ENCODE measurements at places on chromosomes 6 and 20. TPM values are rescaled to one million over a fixed set of nuclear protein-coding genes. Genes with fewer than 3 reads are reported as not detected.

The MEI4 gene
- total RNA-seq, result not detected

The SOX18 gene
- 0.21 TPM for total RNA-seq

The NMBR gene
- not detected for total RNA-seq

- DNase-seq, result no peak
Observed at GRCh38 chr6:82833481-82833880, 232.2 kb downstream of the UBE3D start.

DNA sequence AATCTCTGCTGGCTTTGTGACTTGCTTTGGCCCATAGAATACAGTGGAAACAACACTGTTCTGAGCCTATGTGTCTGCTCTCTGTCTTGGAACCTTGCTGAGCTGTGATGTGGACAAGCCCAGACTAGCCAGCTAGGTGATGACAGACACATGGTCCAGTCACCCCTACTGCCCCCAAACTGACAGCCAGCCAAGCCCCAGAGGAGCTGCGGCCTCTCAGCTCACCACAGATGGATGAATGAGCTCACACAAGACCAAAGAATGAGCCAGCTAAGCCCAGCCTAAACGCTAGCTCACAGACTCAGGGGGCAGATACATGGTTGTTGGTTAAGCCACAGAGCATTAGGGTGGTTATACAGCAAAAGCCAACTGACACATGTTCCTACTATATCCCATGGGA lies 4.1 kb downstream of the AARS2 start:
- DNase-seq, result no peak

DNA sequence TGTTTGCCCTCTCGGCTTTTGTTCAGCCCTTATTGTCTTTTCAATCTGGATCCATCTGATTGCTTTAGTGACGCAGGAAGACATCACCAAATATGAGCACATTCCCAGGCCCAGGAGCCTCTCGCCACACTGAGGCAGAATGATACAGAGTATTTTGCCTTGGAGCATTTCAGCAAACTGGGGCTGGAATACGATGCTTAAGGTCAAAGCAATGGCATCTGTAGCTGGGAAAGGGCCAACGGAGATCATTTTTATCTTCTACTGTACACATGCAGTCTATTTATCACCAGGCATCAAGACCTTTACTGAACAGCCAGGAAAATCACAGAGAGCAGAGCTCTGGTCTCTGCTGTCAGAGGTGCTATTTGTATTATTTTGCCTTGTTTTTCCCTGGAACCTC lies 655.3 kb downstream of the RNF144B start:
- no peak for DNase-seq

- DNase-seq, result peak; percentile 78
Observed at GRCh38 chr20:59495894-59496510, 108.3 kb upstream of the PHACTR3 start.

DNA sequence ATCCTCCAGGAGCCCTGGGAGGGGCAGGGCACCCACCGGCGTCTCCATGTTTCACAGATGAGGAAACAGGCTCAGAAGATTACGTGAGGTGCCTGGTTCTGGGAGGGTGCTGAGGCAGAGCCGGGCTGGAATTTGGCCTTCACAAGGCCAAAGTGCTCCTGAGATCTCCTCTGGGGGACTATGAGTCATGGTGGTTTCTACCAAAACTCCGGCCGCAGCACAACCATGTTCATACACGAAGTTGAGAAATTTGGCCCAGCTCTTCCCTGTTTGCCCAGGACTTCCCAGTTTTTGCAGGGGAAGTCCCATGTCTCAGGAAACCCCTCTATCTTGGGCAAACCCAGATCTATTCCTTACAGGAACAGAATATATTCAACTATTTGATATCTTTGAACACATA lies 172.9 kb upstream of the CDYL start:
- DNase-seq, result no peak

DNA sequence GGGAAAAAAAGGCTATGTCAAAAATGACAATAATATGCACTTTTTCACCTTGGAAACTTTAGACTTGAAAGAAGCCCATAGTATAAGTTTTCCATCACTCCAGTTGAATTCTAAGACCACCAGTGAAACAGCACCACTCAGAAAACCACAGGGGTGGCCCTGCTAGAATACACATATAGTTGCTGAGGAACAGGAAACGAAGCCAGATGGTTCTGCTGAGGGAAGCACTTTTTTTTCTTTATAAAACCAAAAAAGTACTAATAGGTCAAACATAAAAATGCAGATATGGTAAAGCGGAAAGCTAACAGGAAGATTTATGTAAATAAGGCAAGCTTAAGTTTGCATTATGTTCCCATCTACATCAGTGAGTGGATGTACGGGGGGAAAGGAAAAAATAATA lies 303.9 kb downstream of the FOXC1 start:
- no peak for DNase-seq

DNA sequence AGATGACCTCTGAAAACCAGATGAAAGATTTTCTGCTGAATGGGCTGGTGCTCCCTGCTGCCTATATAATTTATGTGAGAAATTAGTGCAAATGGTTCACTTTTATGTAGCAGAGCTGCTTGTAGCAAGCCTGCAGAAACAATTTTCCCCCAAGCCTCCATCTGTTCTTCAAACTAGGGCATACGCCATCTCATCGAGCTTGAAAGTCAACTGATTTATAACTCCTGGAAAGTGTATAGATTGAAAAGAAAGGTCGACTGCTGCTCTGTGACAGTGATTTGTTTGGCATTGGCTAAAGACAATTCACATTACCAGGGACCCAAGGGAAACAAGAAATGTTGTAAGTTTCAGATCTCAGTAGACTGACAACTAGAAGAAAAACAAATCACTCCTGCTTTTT lies 93.3 kb downstream of the PACRG start:
- DNase-seq, result no peak

DNA sequence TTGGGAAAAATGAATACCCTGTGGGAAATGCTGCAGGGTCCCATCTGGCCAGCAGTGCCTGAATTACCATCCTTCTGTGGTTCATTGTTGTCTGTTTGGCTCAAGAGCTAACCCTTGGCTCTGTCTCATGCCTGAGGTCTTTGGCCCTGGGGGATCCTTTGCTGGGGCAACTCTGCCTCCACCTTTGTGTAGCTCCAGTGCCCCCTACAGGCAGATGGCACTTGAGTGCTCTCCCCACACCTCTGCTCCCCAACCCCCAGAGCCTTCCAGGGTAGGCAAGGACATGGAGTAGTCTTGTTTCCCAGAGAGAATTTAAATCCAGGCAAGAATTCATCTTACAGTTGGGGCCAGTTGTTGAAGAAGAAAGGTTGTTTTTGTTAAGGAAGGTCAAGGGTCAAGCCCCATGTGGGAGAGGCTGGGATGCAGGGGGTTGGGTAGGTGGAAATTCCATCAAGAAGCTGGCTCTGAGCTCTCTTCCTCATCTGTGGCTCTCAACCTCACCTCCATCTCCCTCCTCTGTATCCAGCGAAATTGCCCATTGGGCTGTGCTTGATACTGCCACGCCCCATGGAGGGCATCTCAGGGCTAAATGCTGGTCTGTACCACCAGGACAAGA lies 44.2 kb downstream of the ZNF831 start:
- peak; percentile 86 for DNase-seq

DNA sequence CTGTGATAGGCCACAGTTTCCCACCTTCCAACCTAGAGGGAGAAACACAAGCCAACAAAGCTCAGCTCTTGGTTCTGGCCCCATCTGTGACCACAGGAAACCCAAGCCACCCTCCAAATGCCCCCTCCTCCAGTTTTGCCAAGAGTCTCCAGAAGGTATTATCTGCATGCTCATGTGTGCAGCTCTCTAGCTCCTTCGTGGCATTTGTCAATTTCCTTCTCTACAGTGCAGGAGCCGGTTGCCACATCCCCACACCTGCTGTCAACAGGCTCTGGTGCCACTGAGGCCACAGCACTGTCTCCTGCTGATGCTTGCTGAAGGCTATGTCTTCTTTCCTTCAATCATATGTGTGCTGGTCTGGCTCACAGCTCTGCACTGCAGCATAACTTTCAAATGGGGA lies 177.2 kb downstream of the CLIC5 start:
- no peak for DNase-seq

- no peak for DNase-seq
Observed at GRCh38 chr20:20594171-20594530, 118.3 kb downstream of the RALGAPA2 start.

DNA sequence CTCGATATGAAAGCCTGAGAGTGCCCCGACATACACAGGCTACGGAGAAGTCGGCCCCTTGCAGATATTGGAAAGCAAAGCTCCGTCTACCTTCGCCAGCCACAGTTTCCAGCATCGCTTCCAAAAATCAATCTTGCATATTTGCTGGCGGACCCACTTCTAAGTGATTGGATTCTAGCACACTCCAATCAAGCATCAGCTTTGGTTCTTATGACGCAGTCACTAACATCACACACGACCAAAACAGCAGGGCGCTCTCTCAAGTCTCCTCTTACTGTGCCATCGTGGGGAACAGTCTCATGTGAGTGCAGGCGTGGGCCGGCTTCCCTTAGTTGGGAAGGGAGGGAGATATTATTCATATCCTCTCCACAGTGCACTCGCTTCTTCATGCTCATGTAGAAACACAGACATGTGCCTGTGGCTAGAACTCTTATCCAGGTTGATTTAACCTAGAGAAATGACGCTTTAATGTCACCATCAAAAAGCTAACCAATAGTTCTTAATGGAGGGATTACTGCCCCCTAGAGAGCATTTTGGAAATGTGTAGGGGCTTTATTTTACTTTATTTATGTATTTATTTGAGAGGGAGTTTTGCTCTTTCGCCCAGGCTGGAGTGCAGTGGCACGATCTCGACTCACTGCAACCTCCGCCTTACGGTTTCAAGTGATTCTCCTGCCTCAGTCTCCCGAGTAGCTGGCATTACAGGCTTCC lies 229.8 kb downstream of the SOD2 start:
- DNase-seq, result no peak

- DNase-seq, result no peak
Observed at GRCh38 chr6:33324125-33324524, 6.6 kb upstream of the ZBTB22 start.

All from activated CD8-positive, alpha-beta T cell treated with anti-CD3 and anti-CD28 coated beads, Interleukin-2, amount 10 ng/mL, durations not matched to agents 7 days and 5 days (primary cell).